ENCODE measurements at places on chromosomes 7 and 10. TPM values are rescaled to one million over a fixed set of nuclear protein-coding genes. Genes with fewer than 3 reads are reported as not detected.

- H3K27ac ChIP-seq, result no peak overlapping the region
- H3K4me3 ChIP-seq, result no peak overlapping the region
- no peaks in the 10 kb centered on the region for H3K36me3 ChIP-seq
- H3K27me3 ChIP-seq, result no peaks in the 10 kb centered on the region
- H3K4me1 ChIP-seq, result no peaks in the 10 kb centered on the region
These were observed 268.0 kb downstream of the PHTF2 start for GRCh38 chr7:78066599-78066998.

DNA sequence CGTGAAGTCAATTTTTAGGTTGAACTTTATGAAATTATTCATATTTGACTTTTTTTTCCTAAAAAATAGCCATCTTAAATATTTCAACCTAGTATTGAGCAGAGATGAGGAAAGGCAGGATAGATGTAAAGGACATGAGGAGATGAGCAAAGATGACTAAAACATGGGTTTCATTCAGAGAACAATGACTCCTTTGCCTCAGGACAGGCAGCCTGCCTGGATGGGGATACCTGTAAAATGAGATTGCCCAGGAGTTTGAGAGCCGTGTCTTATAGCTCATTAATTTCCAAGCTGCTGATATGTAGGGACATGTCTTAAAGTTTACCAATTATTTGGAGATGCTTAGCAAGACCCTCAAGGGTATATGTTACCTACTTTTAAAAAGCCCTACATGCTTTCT, 243.8 kb upstream of the MDFIC start:
- H3K4me3 ChIP-seq, result no peak overlapping the region
- H3K4me1 ChIP-seq, result no peaks in the 10 kb centered on the region
- DNase-seq, result no peak
- no peaks in the 10 kb centered on the region for H3K27me3 ChIP-seq
- H3K27ac ChIP-seq, result no peak overlapping the region
- no peaks in the 10 kb centered on the region for H3K36me3 ChIP-seq

DNA sequence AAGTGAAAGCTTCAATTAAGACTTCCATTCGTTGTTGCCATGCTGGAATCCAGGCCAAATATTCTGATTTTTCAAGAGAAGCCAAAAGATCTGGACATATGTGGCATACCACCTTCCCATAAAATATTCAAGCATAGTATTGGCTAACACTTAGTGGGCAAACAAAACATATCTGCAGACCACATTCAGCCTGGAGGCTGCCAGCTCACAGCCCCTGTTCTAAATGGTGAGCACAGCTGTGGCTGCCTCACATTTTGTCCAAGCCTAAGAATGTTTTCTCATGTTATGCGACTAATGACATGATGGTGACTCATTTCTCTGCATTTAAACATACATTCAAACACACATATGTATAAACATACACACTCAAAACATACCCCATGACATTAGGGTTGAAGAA, 10.6 kb upstream of the CALU start:
- DNase-seq, result no peak
- no peaks in the 10 kb centered on the region for H3K4me1 ChIP-seq

- no peak for DNase-seq
- H3K27me3 ChIP-seq, result no peaks in the 10 kb centered on the region
- no peak overlapping the region for H3K27ac ChIP-seq
- H3K4me3 ChIP-seq, result no peak overlapping the region
- no peaks in the 10 kb centered on the region for H3K4me1 ChIP-seq
These were observed 137.9 kb downstream of the ELFN1 start for GRCh38 chr7:1807821-1808600.

DNA sequence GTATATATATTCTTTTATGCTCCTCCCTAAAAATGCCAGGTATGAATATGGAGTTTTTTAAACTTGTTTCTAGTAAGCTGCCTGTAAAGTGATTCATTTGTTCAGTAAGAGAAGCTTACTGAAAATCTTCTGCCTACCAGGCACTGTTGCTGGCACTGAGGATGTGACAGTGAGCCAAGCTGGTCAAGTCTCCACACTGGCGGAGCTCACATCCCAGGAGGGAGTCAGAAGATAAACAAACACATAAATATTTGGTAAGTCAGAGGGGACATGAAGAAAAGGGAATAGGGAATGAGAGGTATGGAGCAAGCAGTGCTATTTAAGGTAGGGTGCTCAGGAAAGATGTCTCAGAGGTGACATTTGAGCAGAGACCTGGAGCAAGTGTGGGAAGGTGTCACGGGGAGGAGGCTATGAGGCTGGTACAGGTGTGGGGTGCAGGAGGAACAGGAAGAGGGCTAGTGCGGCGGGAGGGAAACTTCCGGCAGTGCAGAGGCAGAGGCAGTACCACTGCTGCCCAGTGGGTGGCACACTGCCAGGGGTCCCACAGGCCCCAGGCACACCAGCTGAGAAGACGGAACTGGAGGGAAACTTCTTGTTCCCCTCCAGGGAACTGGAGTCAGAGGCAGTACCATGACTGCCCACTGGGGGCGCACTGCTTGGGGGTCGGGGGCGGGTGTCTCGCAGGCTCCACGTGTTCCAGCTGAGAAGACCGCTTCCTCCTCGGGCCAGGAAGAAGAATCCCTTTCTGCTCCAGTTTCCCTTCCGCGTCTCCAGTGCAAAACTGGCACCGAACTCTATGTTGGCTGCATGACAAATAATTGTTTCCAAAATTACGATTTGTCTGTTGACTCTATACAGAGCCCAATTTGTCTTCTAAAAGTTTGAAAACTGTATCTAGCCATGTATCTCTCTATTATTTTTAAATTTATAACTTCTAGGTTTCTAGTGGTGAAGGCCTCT, 161.0 kb downstream of the TEX36 start:
- peak; percentile 42 for DNase-seq
- H3K27me3 ChIP-seq, result no peaks in the 10 kb centered on the region
- H3K36me3 ChIP-seq, result no peaks in the 10 kb centered on the region
- H3K4me3 ChIP-seq, result no peak overlapping the region
- no peak overlapping the region for H3K27ac ChIP-seq

GRCh38 chr10:21807180-21807579, 196.3 kb downstream of the DNAJC1 start:
- no peak for DNase-seq
- H3K36me3 ChIP-seq, result no peaks in the 10 kb centered on the region
- H3K4me3 ChIP-seq, result no peak overlapping the region

GRCh38 chr10:76869931-76870330, 767.7 kb downstream of the KCNMA1 start:
- H3K27me3 ChIP-seq, result no peaks in the 10 kb centered on the region
- no peaks in the 10 kb centered on the region for H3K36me3 ChIP-seq
- no peak for DNase-seq
- no peaks in the 10 kb centered on the region for H3K4me1 ChIP-seq
- no peak overlapping the region for H3K4me3 ChIP-seq

DNA sequence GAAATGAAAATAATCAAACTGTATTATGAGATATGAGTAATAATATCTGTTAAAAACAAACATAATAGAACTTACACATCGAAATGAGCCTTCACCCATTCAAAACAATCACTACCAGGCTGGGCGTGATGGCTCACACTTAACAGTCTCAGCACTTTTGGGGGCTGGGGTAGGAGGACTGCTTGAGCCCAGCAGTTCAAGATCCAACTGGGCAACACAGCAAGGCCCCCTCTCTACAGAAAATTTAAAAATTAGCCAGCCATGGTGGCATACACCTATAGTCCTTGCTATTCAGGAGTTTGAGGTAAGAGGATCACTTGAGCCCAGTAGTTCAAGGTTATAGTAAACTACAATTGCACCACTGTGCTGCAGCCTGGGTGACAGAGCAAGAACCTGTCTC, 75.8 kb downstream of the NT5C2 start:
- H3K36me3 ChIP-seq, result no peaks in the 10 kb centered on the region
- H3K27me3 ChIP-seq, result no peaks in the 10 kb centered on the region
- DNase-seq, result no peak
- peaks cover 8% of the 10 kb centered on the region for H3K4me1 ChIP-seq

DNA sequence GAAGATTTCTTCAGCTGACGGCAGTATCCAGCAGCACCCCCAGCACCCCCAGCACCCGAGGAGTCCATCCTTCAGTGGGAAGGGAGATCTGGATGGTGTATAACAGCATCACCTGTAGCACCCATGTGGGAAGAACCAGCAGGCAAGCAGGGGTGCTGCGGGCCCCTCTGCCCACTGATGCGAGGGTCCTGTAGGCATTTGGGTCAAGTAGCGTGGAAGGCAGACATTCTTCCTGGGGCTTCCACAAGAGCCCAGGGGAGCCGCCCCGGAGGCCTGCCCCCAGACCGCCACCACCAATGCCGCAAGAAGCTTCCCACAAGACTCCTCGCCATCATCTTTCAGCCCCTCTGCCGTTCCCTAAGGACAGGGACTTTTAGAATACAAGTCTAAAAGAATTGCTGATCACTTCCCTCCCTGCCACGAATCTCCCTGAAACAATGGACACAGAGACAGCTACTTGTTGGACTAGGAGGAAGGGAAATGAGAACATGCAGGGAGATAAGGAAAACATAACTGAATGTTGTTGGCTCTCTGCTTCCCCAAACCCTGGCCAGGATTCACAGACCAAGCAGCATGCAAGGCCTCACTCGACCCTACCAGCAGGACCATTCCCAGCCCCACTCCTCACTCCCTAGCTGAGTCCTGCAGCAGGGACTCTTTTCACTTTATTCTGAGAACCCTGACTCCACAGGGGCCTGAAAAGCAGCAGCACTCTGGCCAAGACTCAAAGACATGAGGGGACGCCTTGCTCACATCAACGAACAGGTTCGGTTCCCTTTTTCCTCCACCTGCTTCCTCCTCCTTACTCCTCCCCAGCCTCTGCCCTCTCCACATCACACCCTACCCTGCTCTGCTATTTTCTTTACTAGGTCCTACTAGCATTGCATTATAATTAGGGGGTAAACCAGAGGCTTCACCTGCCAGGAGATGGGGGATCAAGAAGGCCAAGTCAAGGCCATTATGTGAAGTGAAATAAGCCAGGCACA, 164.5 kb downstream of the HERPUD2 start:
- no peaks in the 10 kb centered on the region for H3K27me3 ChIP-seq
- DNase-seq, result no peak
- H3K4me1 ChIP-seq, result no peaks in the 10 kb centered on the region
- no peaks in the 10 kb centered on the region for H3K36me3 ChIP-seq
- H3K27ac ChIP-seq, result no peak overlapping the region

GRCh38 chr10:110399106-110399964, 94.6 kb upstream of the SMNDC1 start:
- H3K4me1 ChIP-seq, result peaks cover 9% of the 10 kb centered on the region
- H3K36me3 ChIP-seq, result no peaks in the 10 kb centered on the region
- no peak overlapping the region for H3K4me3 ChIP-seq
- H3K27me3 ChIP-seq, result no peaks in the 10 kb centered on the region
- peak; percentile 33 for DNase-seq

DNA sequence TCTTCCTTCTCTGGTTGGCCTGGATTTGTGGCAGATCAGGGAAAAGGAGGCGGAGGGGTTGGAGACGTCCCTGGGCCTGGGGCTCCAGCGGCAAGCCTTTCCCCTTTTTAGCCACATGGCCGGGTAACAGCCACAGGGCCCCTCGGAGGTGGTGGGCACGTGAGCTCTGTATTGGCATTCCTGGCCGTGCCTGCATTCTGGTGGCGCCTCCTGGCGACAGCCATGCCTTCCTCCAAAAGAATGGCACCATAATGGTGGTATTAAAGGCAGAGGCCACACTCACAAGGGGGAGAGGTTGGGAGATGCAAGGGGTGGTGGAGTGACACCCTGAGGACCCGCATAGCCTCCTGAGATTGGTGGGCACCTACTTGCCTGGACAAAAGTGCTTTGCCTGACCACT, 3.0 kb upstream of the AQP1 start:
- H3K4me1 ChIP-seq, result peaks cover 51% of the 10 kb centered on the region
- H3K36me3 ChIP-seq, result no peaks in the 10 kb centered on the region
- H3K27me3 ChIP-seq, result no peaks in the 10 kb centered on the region
- H3K4me3 ChIP-seq, result no peak overlapping the region
- DNase-seq, result no peak
- H3K27ac ChIP-seq, result no peak overlapping the region

Gene AFAP1L2
- total RNA-seq, result 19.9 TPM

Gene CLDN4
- total RNA-seq, result 70.7 TPM

Gene CAV1
- total RNA-seq, result 11.1 TPM

Gene MNX1
- total RNA-seq, result 15.6 TPM
